ENCODE measurements at places on chromosomes 1 and 21.
A peak's percentile ranks its signal among the peaks of the same experiment; 100 is the strongest.

GRCh38 chr21:42198929-42199867, 19.7 kb upstream of the ABCG1 start:
- no peak overlapping the region for H3K4me3 ChIP-seq
- no peak overlapping the region for H3K27ac ChIP-seq
- no peaks in the 10 kb centered on the region for H3K4me1 ChIP-seq
- DNase-seq = no peak
- no peaks in the 10 kb centered on the region for H3K27me3 ChIP-seq

GRCh38 chr1:37038227-37039093, 4.1 kb upstream of the GRIK3 start:
- peaks cover 9% of the 10 kb centered on the region for H3K27me3 ChIP-seq
- H3K27ac ChIP-seq = no peak overlapping the region
- no peak overlapping the region for H3K4me3 ChIP-seq
- DNase-seq = no peak

- no peak for DNase-seq
- H3K4me1 ChIP-seq = peaks cover 20% of the 10 kb centered on the region
- peak overlapping the region; percentile 69 for H3K4me3 ChIP-seq
- peak overlapping the region; percentile 86 for H3K27ac ChIP-seq
- H3K27me3 ChIP-seq = no peaks in the 10 kb centered on the region
Measured at GRCh38 chr1:155051342-155051776, 243 bp downstream of the ADAM15 start.

GRCh38 chr1:17875171-17875881, 120.2 kb downstream of the ACTL8 start:
- H3K27ac ChIP-seq = no peak overlapping the region
- no peaks in the 10 kb centered on the region for H3K36me3 ChIP-seq
- no peak for DNase-seq
- no peaks in the 10 kb centered on the region for H3K4me1 ChIP-seq

DNA sequence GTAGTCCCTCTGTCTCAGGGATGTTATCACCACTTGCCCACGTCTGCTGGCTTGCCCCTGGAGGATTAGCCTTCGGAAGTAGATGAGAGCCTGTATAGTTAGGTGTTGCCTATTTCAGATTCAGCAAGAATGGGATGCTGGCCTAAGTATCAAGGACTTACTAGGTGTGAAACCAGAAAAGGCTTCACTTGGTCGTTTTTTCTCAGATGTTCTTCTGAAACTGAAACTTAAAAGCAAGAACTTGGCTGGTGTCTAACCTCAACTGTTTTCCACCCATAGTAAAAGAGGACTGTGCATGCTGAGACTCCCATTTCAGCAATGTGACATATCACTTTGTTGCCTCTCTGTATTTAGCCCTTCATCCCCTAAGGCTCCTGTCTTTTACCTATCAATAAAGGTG, 67.0 kb upstream of the LRRC53 start:
- no peaks in the 10 kb centered on the region for H3K27me3 ChIP-seq
- no peak overlapping the region for H3K27ac ChIP-seq
- DNase-seq = no peak
- H3K4me1 ChIP-seq = no peaks in the 10 kb centered on the region
- H3K36me3 ChIP-seq = no peaks in the 10 kb centered on the region

DNA sequence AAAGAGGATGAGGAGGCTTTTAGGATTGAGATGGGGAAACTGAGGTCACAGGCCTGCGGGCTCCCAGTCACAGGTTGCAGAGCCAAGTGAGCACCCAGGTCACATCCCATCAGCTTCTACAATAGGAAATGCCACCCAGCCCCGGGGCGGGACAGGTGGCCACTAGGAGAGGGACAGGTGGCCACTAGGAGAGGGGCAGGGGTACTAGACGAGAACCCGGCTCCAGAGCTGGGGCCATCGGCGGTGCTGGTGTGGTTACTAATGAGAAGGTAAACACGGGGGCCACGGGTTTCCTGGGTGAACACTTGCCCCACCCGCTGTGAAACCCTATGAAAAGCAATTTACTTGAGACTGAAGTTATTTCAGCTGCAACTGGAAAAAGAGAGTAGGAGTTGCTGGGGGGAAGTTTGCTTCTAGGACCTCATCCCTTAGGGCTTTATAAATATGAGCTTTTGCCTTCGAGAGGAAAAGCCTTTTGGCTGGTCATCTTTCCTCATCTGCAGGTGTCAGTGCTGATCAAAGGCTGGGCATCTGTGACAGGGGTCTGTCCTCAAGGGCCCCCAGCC, 52.5 kb downstream of the MRPL37 start:
- DNase-seq = no peak
- peaks cover 2% of the 10 kb centered on the region for H3K4me1 ChIP-seq
- H3K27ac ChIP-seq = no peak overlapping the region

DNA sequence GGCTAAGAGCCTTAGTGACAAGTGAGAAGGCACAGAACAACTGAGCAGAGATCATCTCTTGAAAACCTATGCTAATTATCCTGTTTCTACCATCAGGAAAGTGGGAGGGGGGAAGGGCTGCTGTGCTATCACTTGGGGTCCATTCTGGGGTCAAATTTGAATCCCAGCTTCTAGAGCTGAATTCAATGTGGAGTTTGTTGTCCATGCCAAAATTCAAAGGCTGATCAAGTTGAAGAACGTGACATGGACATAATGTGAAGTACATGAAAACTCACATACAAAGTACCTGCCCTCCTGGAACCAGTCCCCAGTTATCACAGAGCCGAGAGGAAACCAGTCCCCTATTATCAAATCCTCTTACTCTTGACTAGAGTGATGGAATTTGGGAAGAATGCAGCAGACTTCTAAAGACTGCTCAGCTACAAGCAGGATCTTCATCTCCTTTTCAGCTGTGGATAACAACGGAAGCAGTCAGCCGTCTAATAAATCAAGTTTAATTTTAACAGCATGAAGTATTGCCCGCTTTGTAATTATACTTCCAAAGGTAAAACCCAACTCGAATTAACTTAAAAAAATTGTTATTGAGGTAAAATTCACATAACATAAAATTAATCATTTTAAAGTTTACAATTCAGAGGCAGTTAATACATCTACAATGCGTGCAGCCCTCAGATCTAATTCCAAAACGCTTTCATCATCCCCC, 78.3 kb downstream of the SLC45A1 start:
- H3K4me3 ChIP-seq = no peak overlapping the region
- peaks cover 1% of the 10 kb centered on the region for H3K36me3 ChIP-seq
- H3K4me1 ChIP-seq = peaks cover 71% of the 10 kb centered on the region
- H3K27ac ChIP-seq = peak overlapping the region; percentile 28
- DNase-seq = no peak
- no peaks in the 10 kb centered on the region for H3K27me3 ChIP-seq

DNA sequence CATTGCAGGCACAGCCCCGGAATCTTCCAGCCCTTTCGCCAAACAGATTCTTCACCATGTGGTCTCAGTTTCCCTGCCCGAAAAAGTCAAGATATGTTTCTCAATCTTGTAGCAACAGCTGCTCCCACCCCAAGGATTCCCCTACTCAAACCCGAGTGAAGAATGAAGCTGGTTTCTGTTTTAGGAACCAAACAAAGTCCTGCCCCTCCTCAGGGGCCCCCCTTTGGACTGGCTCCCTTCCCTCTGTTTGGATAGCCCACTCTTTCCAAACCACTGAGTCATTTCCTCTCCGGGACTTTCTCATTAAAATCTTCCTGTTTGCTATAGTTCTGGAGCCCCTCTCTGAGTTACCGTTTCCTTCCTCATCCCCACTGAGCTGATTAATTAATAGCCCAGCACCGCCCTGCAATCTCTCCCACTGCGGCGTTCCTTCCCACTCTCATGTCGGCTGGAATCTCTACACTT, 100.9 kb downstream of the TSEN15 start:
- H3K27ac ChIP-seq = peak overlapping the region; percentile 40
- peak overlapping the region; percentile 36 for H3K4me3 ChIP-seq
- DNase-seq = no peak
- H3K36me3 ChIP-seq = no peaks in the 10 kb centered on the region

DNA sequence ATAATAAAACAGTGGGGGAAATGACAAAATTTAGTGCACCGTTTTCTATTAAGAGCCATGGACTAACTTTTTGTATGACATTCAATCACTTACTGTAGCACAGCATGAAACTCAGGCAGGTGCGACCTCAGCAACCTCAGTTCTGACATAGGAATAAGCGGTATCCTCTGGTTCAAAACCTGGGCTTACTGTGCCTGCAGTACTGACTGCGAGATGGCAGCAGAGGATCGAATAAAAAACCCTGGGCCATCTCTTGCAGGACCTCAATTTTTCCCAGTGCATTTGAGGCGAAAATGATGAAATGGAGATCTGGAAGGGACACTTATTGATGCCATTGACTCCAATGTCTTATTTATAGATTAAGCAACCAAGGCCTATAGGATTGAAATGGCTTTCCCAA, 214.7 kb downstream of the ADGRL2 start:
- H3K27me3 ChIP-seq = no peaks in the 10 kb centered on the region
- no peaks in the 10 kb centered on the region for H3K36me3 ChIP-seq
- no peak overlapping the region for H3K27ac ChIP-seq
- no peak for DNase-seq

All from ascending aorta (tissue), 2 donors.